Lung microvascular endothelial cell (primary cell): ENCODE measurements at places on chromosomes 2 and 18.

DNA sequence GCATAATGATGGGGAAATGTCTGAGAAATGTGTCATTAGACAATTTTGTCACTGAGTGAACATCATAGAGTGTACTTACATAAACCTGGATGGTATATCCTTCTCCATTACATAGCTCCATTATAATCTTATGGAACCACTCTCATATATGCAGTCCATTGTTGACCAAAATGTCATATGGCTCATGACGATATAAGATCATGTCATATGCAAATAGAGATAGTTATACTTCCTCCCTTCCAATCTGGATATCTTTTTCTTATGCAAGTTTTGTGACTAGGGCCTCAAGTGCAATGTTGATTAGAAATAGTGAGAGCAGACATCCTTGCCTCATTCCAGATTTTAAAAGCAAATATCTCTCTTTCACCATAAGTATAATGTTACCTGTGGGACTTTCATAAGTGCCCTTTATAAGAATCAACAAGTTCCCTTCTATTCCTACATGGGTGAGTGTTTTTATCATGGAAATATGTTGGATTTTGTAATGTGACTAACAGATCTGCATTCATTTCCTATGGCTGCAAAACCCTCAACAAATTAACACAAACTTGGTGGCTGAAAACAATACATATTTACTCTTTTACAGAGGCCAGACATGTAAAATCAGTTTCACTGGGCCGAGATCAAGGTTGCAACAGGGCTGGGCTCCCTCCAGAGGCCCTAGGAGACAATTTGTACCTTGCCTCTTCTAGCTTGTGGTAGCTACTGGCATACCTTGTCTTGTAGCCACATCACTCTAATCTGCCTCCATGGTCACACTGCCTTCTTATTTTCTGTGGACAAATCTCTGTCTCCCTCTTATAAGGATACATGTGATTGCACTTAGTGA, 21.6 kb upstream of the SULT1C4 start:
- no peak for DNase-seq

DNA sequence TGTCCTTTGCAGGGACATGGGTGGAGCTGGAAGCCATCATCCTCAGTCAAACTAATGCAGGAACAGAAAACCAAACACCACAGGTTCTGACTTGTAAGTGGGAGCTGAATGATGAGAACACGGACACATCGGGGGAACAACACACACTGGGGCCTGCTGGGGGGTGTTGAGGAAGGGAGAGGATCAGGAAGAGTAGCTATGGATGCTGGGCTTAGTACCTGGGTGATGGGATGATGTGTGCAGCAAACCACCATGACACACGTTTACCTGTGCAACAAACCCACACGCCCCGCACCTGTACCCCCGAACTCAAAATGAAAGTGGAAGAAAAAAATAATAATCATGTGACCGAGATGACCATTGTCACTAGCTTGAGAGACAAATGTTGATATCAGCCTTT, 114.7 kb downstream of the NDUFA10 start:
- DNase-seq = no peak

GRCh38 chr2:227506456-227506855, 34.5 kb downstream of the AGFG1 start:
- DNase-seq = no peak

DNA sequence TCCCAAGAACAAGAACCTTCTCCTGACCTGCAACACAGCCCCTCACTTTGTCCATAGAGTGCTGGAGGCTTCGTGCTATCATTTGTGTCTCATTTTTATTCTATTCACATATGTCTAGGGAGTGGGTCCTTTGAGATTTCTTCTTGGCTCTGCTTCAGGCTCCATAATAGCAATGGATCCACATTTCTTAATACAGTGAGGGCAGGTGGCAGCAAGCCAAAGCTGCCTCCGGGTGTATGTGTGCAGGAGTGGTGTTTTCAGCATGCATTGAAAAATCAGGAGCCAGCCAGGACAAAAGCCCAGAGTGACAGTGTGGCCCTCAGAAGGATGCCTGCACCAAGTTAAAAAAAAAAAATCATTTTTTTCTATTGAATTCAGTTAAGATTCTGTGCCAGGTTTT, 115.1 kb upstream of the PELI1 start:
- DNase-seq = no peak

DNA sequence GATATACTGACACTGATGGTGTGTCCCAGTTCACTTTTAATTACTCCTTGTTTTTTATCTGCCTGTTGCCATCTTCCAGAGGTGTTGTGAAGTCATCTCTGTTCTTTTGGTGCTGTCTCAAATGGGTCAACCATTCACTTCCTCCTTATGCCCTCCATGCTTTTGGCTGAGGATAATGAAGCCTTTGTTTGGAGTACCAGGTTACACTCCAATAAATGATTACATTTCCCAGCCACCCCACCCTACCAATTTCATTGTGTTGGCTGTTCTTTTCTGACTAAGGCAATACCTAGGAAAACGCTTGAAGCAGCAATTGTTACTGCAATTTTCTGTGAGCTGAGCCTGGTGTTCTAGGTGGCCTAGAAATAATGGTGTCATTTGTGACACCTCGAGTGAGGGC, 29.8 kb upstream of the ACTG2 start:
- DNase-seq = no peak

DNA sequence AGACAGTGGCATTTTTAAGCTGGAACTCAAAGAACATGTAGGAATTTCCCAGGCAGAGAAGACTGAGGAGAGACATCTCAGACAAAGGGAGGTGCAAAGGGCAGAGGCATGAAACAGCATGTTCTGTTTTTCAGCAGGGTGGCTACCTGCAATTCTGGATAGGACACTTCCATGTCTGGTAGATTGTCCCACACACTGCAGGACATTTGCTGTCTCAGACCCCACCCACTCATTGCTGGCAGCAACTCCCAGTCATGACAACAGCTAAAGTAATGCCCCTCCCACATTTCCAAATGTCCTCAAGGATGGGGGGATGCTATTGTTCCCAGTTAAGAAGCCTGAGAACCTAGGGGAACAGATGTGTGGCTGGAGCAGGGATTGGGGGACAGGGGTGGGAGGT, 40.8 kb downstream of the ANKRD44 start:
- DNase-seq = no peak

DNA sequence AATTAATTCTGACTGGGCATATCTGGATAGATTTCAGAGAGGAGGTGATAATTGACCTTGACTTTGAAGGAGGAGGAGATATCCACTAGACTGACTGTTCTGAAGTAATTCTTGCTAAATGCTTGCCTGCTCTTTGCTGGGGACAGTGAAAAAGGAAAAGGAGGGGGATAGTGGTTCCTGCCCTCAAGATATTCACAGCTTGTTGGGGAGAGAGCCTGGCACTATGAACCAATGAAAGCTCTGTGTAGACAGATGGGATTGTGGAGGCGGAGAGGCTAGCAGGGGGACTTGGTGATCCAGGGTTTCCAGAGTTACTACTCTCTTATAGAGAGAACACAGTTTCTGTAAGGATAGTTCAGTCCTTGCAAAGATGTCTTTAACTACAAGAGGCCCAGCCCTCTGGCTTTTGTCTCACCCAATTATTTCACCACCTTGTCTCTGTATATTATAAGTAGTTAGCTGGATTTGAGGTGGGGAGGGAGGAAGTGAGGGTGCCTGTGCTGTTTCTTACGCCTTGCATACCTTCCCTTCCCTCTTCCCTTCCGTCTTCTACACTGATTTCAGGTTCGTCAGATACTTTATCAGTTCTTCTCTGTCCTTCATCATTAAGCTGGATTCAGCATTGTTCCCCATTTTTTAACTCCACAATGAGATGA, 190.4 kb downstream of the PRKCE start:
- no peak for DNase-seq
